ENCODE measurements at places on chromosomes 6 and 20.

- DNase-seq = no peak
Measured at GRCh38 chr20:61306937-61307475, 54.9 kb downstream of the CDH4 start.

DNA sequence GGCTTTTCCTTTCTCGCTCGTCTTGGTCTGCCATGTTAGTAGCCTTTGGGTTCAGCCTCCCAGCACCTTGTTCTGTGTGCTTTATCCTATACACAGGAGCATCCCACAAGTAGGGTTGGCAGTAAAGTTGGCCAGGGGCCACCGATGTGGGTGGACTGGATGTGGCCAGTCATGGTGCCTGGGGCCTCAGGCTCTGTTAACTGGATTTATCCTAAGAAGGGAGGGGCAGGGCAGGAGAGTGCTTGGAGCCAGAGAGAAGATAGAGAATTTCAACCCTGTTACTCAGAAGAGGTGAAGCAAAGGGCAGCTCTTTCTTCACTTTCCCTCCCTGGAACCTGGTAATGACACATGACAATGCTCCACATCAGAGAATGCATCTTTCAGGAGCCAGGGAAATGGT, 14.1 kb upstream of the SIRPB2 start:
- no peak for DNase-seq

GRCh38 chr6:150751296-150751695, 114.2 kb upstream of the MTHFD1L start:
- no peak for DNase-seq

- DNase-seq = no peak
Measured at GRCh38 chr6:100452998-100453397, 11.7 kb downstream of the SIM1 start.

- DNase-seq = no peak
Measured at GRCh38 chr6:39200498-39201020, 28.7 kb downstream of the KCNK5 start.

GRCh38 chr6:4280707-4281106, 145.3 kb upstream of the ECI2 start:
- no peak for DNase-seq

DNA sequence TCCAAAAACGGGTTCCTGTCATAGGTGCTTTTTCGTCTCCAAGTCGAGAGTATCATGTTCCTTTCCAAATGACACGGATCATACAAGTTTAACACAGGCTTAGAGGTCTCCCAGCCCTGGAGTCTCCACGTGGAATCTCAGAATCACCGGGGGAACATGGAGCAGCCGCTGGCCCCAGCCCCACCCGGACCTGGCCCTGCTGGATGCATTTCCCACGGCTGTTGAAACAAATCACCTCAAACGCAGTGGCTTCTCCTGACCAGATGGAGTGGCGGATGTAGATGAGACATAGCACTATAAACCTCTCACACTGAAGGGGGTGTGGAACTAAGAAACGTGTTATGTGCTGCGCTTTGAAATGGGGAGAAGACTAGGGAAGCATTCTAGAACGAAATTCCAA, 70.0 kb upstream of the FRMD1 start:
- no peak for DNase-seq

DNA sequence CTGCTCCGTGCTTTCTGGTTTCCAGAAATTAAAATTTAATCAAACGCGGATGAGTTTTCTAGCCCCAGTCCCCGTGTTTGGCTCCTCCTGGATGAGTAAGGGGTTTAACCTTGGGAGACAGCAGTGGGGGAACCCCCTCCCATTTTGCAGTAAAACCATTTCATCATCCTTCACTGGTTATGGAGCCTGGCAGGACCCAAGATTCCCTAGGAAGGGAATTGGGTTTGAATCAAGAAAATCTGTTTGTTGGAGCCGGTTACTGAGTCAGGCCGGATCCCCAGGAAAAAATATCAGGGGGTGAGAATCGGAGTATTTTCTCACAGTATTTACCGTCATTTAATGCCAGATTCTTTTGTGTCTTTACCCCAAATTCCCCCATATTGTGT, 754 bp downstream of the YWHAB start:
- no peak for DNase-seq

DNA sequence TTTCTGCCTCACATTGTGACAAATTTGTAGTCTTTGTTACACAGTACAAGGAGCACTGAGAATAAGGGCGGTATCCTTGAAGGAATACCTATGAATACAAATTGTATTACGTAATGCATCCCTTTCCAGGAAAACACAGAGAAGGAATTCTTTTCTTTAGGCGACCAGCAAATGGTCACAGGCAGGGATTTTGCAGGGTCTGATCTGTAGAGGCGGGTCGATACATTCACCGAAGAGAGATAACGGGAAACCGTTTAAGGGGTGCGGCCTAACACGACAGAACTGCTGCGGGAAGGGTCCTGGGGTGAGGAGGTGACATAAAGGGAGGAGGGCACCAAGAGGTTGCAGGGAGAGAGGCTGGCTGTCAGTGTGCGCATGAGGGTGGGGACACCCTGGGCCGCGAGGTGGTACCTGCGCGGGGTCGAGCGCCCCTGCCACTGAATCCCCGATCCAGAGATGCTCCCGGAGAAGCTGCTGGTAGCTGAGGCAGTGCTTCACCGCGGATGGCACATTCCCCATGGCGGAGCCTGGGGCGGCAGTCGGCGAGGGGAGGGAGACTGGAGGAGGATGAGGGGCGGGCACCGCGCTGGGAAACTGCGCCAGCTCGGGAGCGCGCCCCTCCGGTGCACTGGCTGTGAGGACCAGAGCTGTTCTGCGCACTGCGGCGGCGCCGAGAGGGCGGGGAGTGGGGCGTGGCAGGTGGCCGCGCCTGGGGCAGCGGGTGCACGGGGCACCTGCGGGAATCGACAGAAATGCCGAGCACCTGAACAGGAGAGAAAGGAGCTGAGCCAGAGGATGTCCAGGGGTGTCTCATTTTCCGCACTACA, at the start of gene HMGCLL1:
HMGCLL1 (minus strand) TSS at position 656 of the 827 bp plus-strand sequence; CDS start at position 519, 137 bp downstream.
- DNase-seq = no peak

DNA sequence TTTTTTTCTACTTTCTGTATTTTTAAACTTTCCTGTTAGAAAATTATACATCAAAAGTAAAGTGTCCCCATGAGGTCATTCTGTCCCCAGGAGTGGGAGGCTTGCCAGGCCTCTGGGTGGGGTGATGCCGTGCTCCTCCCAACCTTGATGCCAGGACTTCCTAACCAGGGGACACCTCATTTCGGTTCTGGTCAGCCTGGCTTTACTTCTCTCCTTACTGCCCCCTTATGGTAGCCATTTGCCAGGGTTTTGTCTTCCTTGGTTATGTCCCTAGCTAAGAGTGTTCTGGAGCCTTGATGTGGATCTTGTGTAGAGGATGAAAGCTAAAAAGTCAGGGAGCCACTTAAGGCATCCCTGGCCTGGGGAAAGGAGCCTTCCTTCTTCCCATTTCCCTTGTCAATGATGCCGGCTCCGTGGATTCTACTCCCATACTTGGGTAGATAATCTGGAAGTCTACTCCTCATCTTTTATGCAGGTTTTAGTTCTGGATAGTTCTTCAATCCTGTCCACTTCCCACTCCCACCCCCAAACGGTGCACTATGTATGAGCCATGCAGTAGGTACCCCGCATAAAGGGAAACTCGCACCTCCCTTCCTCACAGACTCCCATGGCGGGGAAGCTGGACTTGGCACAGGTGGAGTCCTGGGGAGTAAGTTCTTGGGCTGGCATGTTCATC, 164.1 kb upstream of the SALL4 start:
- DNase-seq = no peak

DNA sequence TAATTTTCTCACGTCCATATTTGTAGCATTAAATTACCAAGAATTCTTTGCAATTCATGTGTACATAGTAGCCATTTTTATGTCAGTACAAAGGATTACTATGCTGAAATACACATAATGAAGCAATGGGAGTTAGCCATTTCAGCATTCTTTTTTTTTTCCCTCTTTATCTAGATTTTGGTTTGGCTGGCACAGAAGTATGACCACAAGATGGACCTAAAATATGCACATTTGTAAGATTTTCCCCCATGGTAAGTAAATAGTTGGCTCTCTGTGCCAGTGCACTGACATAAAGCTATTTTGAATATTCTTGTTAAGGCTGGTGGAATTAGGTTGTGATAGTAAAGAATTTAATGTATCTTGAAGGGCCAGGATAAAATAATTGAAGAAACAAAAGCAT, 486.1 kb upstream of the BTBD3 start:
- DNase-seq = no peak

GRCh38 chr6:34094474-34095135, 51.3 kb downstream of the GRM4 start:
- DNase-seq = no peak

GRCh38 chr6:125986301-125987025, at the start of gene TRMT11:
TRMT11 (plus strand) TSS chr6:125986540; CDS start chr6:125986551, 11 bp downstream.
- peak; percentile 93 for DNase-seq

DNA sequence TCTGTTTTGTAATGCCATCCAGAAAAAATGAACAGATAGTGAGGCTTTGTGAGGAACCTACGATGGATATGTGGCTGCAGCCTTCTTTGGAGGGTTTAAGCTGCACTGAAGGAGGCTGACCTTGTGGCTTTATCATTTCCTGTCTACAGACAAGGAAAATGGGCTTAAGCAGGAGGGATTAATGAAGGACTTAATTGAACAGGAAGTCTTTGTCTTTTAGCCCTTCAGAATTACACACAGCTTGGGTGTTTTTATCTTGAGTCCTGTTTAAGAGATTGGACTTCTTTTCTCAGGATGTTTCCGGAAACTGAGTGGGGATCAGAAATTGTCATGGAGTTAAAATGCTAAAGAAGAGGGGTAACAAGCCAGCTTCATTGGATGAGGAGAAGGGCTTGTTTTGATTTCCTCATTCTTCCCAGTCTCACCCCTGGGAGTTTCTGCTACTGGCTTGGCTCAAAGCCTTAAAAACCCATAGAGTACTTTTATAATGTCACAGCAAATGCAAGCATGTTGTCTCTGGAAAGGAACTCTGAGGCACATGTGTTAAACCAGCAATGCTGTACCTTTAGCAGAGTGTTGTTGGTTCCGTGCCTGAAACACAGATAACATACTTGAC, 193.6 kb downstream of the JARID2 start:
- DNase-seq = no peak

- no peak for DNase-seq
Measured at GRCh38 chr6:170512249-170512648, 40.9 kb downstream of the PSMB1 start.

GRCh38 chr20:54095824-54096223, 25.4 kb upstream of the BCAS1 start:
- DNase-seq = no peak

DNA sequence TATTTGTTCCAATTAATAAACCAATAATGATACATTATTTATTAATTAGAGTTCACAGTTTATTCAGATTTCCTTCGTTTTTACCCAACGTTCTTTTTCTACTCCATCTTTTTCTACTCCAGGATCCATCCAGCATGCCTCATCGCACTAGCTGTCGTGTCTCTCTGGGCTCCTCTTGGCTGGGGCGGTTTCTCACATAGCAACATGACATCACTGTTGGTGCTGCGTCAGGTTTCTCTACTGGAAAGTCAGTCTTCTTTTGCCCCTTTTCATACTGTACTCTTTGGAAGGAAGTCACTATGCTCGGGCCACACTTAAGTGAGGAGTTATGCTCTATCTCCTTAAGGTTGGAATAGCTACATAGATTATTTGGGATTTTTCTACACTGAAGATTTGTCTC, 13.7 kb upstream of the SOX12 start:
- no peak for DNase-seq

DNA sequence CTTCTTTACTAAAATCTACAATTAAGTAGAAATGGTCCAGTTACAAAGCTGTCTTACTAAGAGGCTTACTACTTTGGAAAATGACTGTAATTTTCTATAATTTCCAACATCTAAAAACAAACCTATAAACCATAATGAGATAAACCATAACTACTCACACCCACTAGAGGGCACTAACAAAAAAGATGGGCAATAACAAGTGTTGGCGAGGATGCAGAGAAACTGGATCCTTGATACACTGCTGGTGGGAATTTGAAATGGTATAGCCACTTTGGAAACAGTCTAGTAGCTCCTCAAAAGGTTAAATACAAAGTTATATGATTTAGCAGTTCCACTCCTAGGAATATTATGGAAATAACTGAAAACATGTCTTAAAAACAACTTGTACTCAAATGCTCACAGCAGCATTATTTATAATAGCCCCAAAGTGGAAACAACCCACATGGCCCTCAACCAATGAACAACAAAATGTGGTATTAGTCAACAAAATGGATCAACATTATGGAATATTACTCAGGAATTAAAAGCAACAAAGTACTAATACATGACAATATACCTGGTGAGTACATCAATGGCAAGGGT, 50.6 kb downstream of the GJA10 start:
- no peak for DNase-seq

DNA sequence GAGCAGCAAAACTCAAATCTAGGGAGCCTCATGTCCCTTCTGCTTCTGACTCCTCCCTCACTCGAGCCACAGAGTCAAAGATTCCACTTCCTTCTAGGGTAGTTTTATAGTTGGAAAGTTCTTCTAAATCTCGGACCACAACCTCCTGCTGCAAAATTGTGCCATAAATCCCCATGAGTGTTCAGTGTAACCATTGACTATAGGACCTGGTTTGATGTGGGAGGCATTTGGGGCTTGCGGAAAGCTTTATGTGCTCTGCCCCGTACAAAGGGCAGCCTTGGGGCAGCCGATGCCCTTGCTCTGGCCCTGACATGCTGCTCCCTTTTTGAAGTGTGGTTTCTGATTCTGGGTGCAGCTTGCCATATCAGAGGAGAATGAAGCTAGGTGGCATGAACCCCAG, 43.6 kb upstream of the IER3 start:
- DNase-seq = peak; percentile 36

GRCh38 chr6:16591396-16592222, 169.7 kb downstream of the ATXN1 start:
- no peak for DNase-seq

DNA sequence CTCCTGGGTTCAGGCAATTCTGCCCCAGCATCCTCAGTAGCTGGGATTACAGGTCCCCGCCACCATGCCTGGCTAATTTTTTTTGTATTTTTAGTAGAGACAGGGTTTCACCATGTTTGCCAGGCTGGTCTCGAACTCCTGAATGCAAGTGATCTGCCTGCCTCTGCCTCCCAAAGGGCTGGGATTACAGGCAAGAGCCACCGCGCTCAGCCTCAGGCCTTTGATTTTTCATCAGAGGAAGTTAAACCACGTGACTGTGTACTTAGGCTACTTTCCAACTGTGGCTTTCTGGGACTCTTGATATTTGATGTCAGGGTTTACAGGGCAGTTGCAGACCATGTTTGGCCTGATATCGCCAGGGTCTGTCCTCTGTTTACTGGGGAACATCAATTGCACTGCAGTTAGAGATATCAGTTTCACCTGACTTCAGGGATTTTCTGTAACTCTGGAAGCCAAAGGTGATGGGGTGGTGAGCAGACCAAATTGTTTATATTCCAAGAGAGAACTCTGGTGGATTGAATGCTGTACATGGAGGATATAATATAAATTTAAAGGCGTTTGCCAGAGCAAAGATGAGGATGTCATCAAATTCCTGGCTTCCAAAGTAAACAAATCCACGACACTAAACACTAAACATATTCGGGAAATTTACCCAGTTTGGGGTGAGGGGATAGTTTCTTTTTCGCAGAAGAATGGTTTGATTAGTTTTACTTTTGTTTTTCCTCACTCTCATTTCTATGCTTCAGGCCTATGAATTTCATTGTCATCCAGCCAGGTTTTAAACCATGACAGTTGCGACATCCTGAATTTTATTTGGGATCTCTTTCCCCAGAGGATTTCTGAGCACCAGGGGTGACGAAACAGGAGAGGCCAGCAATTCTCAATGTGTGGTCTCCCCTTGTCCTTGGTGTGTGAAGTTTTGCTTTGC, 4.2 kb downstream of the PSMF1 start:
- no peak for DNase-seq

- DNase-seq = no peak
Measured at GRCh38 chr6:3786141-3786540, 34.6 kb upstream of the PXDC1 start.
